ENCODE measurements at places on chromosomes 1 and 21.

DNA sequence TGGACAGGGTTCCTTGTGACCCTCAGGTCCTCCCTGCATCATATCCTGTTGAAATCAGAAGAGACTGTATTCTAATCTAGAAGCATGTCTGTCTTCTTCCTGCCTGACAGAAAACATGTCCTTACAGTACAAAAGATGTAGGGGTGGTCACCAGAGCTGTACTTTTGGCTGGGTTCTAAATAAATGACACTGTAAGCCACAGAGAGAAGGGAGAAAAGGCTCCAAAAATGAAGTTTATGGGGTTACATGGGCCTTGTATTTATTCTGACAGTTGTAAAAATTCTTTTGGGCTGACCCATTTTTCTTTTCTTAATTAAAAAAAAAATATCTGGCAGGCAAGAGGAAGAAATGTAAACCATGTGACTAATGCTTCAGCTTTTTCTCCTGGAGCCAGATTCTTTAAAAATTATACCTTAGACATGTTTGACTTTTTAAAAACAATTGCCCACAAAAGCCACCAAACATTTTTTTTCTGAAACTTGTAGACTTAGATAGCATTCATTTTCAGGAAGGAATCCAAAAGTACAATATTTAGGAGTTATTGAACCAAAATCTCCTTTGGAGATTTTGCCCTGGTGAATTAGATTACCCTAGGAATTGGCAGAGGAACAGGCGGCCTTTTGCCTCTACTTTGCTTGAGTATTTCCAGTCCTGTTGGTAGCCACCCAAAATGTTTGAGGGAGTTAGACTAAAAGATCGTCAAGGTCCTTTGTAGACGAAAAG lies 17.1 kb downstream of the RGL1 start:
- DNase-seq = no peak

DNA sequence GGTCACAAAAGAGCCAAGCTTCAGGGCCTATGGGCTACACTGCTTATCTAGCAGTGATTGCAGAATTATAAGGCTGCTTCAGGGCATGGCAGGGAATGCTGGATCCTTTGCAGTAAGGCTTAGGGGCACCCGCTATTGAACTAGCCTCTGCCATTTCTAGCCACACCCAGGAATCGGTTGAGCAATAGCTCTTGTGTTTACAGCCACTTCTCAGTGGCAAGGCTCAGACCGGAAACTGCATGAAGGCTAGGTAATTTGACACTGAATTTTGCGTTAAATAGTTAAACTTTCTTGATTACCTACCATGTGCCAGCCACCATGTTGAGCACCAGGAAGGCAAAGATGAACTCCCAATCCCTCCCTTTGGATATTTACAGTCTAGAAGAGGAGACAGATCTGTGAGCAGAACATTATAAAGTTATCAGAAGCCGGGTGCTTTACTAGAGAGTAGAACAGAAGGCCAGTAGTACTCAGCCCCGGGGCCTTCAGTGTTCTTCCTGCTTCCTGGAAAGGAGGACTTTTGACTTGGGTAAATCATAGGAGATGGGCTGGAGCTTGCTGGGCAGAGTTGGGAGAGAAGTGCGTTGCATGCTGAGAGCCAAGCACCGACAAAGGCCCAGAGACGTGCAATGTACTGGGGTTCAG lies 98.6 kb upstream of the LPGAT1 start:
- no peak for DNase-seq

DNA sequence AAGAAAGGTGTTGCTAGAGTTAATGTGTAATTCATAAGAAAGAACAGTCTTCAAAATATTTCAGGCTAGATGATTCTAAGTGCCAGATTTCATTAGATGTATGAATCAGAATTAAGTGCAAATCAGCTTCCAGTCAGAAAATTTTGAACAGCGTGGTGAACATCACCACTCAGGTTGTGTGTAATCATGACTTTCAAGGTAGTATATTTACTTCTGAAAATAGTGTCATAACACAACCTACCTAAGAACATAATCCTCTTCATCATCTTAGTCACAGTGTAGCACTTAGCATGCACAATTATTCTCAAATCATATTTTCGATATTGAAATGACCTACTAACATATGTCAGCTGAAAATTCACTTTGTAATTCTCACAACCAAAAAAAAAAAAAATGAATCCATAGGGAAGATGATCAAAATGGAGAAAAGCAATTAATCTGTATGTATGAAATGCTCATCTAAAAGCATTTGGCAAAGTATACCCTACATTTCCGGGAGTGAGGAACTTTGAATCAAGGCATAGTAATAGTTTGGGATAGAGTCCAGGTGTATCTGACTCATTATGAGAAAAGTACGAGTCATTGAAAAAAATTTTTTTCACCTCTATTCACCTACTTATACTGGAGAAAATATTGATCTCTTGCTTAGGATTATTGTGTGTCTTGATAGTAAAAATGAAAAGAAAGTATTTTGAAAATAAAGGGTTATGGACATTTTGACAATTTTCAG lies 221.8 kb upstream of the CHRM3 start:
- no peak for DNase-seq

- no peak for DNase-seq
Measured at GRCh38 chr1:12098786-12099185, 35.7 kb downstream of the TNFRSF8 start.

DNA sequence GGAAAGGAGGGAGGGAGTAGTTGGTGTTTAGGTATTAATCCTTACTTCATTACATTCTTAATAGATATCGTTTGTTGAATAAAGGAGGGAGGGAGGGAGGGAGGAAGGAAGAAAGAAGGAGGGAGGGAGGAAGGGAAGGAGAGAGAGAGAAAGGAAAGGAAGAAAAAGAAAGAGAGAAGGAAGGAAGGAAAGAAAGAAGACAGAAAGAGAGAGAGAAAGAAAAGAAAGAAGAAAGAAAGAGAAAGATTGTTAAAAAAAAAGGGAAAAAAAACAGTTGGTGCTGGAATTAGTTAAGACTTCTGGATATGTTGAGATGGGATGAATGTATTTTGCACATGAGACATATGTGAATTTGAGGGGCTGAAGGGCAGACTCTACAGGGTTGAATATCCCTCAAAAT lies 44.1 kb upstream of the ZSWIM5 start:
- DNase-seq = no peak

- DNase-seq = no peak
Measured at GRCh38 chr1:57353654-57354053, 70.2 kb downstream of the DAB1 start.

GRCh38 chr1:177063648-177064047 lies 100.9 kb downstream of the ASTN1 start:
- DNase-seq = no peak

GRCh38 chr1:46770541-46770940 lies 28.3 kb upstream of the CYP4B1 start:
- no peak for DNase-seq

- DNase-seq = no peak
Measured at GRCh38 chr1:172616636-172617035, 42.3 kb upstream of the FASLG start.

DNA sequence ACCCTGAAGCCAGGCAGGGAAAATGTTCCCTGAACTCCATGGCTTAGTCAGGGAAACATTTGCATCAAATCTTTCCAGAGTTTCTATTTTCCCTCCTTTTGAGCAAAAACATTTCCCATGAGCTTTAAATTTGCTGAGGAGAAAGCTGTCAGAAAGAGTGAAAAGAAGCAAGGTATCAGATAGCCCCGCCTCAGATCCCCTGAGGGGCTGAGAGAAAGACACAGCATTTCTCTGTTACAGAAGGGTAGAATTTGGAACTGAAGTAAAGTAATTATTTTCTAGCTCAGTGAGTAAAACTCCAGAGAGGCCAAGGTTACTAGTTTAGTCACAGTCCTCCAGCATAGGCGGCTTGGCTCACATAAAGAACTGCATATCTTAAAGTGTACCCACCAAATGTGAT lies 10.6 kb downstream of the FMO1 start:
- DNase-seq = no peak

GRCh38 chr1:3651026-3651929 lies 1.0 kb upstream of the TP73 start:
- DNase-seq = no peak

GRCh38 chr1:81097860-81098259 lies 702.9 kb upstream of the ADGRL2 start:
- no peak for DNase-seq

DNA sequence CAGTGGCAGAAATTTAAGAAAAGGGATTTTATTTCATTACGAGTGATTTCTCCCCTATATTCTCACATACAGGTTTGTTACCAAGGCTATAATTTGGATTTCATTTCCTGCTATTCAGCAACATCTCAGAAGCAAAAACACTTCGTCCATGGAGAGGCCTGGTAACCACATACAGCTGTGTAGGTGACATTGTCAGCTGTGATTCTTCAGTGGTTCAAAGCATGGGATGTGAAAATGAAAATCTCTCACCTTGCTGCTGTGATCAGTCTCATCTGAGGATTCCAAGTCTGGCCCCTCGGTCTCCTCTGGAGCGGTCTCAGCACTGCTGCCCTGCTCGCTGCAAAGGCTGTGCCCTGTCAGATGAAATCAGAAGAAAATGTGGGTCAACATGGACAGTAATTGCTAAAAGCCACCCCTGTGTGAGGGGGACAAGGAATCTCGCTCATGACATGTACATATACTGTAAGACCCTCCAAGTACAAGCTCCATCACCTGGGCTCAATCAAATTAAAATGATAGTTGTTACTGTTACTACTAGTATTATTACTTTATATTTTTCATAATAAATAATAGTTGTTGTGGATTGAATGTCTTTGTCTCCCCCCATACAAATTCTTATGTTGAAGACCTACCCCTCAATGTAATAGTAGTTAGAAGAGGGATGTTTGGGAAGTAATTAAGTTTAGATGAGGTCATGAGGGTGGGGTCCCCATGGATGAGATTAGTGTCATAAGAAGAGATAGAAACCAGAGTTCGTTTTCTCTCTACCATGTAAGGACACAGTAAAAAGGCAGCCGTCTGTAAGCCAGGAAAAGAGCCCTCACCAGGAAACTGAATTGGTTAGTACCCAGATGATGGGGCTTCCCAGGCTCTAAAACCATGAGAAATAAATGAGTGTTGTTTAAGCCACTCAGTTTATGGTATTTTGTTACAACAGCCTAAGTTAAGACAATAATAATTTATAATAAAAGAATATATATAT lies 126.7 kb upstream of the KRTAP19-8 start:
- no peak for DNase-seq
